ENCODE measurements at places on chromosomes 12 and 14. TPM values are rescaled to one million over a fixed set of nuclear protein-coding genes. Genes with fewer than 3 reads are reported as not detected.

DNA sequence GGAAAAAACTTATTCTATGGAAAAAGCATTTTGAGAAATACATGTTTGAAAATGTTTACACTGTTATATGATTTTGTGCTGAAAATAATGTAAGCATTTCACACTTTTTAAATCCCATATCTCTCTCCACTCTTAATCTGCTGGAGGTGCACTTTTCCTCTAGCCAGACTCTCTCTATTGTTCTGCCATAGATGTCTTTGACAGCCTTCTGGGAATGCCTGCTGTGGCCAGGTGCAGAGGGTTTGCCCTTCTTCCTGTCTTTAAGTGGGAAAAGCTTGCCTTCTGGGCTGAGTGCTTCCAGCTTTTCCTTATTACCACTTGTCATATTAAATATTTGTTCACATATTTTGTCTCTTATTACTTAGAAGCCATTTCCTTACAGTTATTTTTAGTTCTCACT lies 60.1 kb upstream of the PPM1H start:
- no peak overlapping the region for H3K27ac ChIP-seq
- H3K4me1 ChIP-seq, result no peaks in the 10 kb centered on the region
- H3K36me3 ChIP-seq, result no peaks in the 10 kb centered on the region

- H3K4me3 ChIP-seq, result no peak overlapping the region
- peaks cover 60% of the 10 kb centered on the region for H3K4me1 ChIP-seq
- H3K36me3 ChIP-seq, result peaks cover 16% of the 10 kb centered on the region
- H3K27ac ChIP-seq, result peak overlapping the region; percentile 93
- no peaks in the 10 kb centered on the region for H3K27me3 ChIP-seq
Observed at GRCh38 chr12:92539110-92539749, 163.6 kb upstream of the PLEKHG7 start.

The TAS2R46 gene
- total RNA-seq, result 1.3 TPM

The YLPM1 gene
- total RNA-seq, result 71.7 TPM

Data from activated T-helper 2 cell treated with anti-CD3 and anti-CD28 coated beads, Interferon-gamma antibody, Interleukin-2, Interleukin-4, amounts not matched to agents 10 μg/mL and 5 μg/mL and 100 μg/mL, durations not matched to agents 14 hours and 24 hours and 36 hours (primary cell).